ENCODE measurements at places on chromosomes 13 and 19. TPM values are rescaled to one million over a fixed set of nuclear protein-coding genes. Genes with fewer than 3 reads are reported as not detected.

DNA sequence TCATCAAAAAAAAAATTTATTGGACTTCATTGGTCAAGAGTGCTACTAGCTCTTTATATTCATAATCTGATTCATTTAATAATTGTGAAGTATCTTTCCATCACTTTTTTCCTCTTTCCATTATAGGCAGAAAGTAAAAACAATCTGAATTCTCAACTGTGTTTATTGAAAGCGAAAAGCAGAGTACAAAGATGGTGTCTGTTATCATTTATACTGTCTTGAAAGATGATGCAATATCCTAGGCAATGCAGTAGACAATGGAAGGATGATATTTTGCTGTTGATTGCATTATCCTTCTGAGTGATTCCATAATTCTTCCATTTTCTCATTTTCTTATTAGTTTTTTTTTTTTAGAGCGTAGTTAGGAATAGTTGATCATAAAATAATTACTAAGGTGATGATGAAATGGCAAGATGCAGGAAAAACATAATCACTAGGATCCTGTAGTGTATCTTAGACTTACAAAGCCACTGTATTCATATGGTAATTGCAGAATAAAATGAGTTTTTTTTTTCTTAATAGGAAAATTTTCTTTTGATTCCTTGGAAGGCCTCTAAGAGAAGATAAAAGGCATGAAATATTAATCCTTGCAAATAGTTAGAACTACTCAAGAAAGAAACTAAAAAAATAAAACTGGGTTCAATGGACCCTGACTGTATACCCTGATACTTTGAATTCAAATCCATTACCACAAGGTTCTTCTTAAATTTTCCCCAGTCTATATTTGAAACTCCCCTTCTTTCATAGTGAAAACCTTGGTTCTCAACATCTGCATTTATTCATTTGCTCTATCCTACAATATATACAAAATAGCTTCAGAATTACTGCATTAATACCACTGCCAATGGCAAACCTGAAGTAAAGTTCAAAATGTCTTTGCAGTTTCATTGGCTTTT, 11.6 kb downstream of the URI1 start:
- H3K4me3 ChIP-seq: no peak overlapping the region
- H3K36me3 ChIP-seq: no peaks in the 10 kb centered on the region
- DNase-seq: no peak
- no peaks in the 10 kb centered on the region for H3K27me3 ChIP-seq
- no peak overlapping the region for H3K27ac ChIP-seq

DNA sequence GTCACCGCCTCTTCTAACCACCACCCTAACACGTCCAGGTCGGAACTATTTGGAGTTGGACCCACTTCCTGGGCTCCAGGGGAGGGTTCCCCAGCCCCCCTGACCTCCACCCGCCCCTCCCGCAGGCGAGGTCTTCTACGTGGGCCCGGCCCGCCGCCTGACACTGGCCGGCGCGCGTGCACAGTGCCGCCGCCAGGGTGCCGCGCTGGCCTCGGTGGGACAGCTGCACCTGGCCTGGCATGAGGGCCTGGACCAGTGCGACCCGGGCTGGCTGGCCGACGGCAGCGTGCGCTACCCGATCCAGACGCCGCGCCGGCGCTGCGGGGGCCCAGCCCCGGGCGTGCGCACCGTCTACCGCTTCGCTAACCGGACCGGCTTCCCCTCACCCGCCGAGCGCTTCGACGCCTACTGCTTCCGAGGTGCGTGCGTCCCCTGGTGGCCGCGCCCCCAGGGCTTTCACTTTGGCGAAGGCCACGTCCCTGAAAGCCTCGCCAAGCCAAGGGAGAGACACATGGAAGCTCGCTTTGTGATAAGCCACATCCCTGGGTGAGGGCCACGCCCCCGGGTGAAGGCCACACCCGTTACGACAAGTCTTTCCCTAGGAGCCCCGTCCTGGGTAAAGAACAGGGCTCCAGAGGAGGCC, 13.2 kb downstream of the NCAN start:
- H3K4me3 ChIP-seq: peak overlapping the region; percentile 40
- no peaks in the 10 kb centered on the region for H3K36me3 ChIP-seq
- no peaks in the 10 kb centered on the region for H3K27me3 ChIP-seq
- no peak overlapping the region for H3K27ac ChIP-seq
- H3K4me1 ChIP-seq: no peaks in the 10 kb centered on the region
- peak; percentile 85 for DNase-seq

- no peak overlapping the region for H3K4me3 ChIP-seq
- no peak for DNase-seq
- H3K27ac ChIP-seq: no peak overlapping the region
- H3K27me3 ChIP-seq: no peaks in the 10 kb centered on the region
- H3K4me1 ChIP-seq: no peaks in the 10 kb centered on the region
Measured at GRCh38 chr13:97629601-97630272, 195.8 kb downstream of the RAP2A start.

GRCh38 chr13:44868397-44868796, 120.9 kb downstream of the NUFIP1 start:
- H3K4me3 ChIP-seq: no peak overlapping the region
- H3K36me3 ChIP-seq: no peaks in the 10 kb centered on the region
- H3K4me1 ChIP-seq: no peaks in the 10 kb centered on the region
- H3K27me3 ChIP-seq: no peaks in the 10 kb centered on the region

- H3K27ac ChIP-seq: no peak overlapping the region
- no peaks in the 10 kb centered on the region for H3K27me3 ChIP-seq
- H3K36me3 ChIP-seq: no peaks in the 10 kb centered on the region
- H3K4me1 ChIP-seq: peaks cover 8% of the 10 kb centered on the region
- H3K4me3 ChIP-seq: 0 out of 2 replicates have a peak overlapping the region, but pooled peaks have one; percentile 2
- peak; percentile 53 for DNase-seq
Measured at GRCh38 chr13:106619688-106620555, 52.0 kb upstream of the ARGLU1 start.

- H3K27me3 ChIP-seq: no peaks in the 10 kb centered on the region
- H3K4me3 ChIP-seq: peak within 1 kb of the TSS; percentile 92
- peak within 1 kb of the TSS; percentile 63 for H3K27ac ChIP-seq
- H3K4me1 ChIP-seq: peaks cover 7% of the 10 kb centered on the region
Measured at GRCh38 chr19:18683109-18683957, at the start of gene CRTC1. Gene CRTC1, plus strand, starts transcription at chr19:18683680. Its CDS starts 23 bp downstream, at chr19:18683703.

DNA sequence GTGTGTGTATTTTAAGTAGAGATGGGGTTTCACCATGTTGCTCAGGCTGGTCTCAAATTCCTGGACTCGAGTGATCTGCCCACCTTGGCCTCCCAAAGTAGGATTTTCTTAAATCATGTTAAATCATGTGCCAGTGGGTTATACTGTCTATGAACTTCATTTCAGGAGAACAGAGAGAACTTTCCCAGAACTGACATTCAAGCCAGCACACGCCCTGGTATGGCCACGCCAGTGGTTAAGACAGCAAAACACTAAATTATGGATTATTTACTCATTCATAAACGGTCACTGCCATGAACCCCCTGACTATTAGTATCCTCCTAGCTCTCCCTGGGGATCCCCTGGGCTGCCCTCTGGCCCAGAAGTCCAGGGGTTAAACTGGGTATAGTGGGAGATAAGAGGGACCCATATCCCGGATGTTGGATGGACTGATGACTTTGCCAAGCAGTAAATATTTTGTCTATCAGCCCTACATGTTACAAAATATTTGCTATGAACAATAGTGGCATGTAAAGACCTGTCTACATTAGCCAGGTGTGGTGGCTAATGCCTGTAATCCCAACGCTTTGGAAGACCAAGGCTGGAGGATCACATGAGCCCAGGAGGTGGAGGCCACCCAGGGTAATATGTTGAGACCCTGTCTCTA, 16.1 kb upstream of the STRN4 start:
- H3K27ac ChIP-seq: no peak overlapping the region
- no peaks in the 10 kb centered on the region for H3K27me3 ChIP-seq
- H3K36me3 ChIP-seq: no peaks in the 10 kb centered on the region
- no peaks in the 10 kb centered on the region for H3K4me1 ChIP-seq

DNA sequence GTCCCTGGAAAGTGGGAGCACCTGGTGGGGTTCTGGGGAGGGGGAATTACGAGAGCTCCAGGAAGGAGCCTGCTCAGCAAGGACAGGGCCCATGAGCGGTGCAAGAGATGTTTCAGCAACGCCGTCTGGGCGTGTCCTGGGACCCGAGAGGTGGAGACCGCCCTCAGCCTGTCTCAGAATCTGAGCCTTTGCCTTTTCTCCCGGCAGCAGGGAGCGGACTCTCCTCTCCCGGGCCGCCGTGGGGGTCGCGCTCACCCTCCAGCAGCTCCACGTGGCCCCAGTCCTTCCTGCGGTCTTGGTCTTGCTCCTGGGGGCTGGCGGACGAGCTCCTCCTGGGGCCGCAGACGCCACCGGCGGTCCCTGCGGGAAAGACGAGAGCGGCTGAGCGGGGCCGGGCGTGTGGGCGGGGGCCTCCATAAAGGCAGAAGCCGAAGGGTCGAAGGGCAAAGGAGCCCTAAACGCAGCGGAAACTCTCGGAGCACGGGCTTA, 714 bp downstream of the POLRMT start:
- DNase-seq: peak; percentile 75
- H3K36me3 ChIP-seq: no peaks in the 10 kb centered on the region
- peak overlapping the region; percentile 96 for H3K27ac ChIP-seq
- H3K4me3 ChIP-seq: peak overlapping the region; percentile 67
- no peaks in the 10 kb centered on the region for H3K27me3 ChIP-seq

DNA sequence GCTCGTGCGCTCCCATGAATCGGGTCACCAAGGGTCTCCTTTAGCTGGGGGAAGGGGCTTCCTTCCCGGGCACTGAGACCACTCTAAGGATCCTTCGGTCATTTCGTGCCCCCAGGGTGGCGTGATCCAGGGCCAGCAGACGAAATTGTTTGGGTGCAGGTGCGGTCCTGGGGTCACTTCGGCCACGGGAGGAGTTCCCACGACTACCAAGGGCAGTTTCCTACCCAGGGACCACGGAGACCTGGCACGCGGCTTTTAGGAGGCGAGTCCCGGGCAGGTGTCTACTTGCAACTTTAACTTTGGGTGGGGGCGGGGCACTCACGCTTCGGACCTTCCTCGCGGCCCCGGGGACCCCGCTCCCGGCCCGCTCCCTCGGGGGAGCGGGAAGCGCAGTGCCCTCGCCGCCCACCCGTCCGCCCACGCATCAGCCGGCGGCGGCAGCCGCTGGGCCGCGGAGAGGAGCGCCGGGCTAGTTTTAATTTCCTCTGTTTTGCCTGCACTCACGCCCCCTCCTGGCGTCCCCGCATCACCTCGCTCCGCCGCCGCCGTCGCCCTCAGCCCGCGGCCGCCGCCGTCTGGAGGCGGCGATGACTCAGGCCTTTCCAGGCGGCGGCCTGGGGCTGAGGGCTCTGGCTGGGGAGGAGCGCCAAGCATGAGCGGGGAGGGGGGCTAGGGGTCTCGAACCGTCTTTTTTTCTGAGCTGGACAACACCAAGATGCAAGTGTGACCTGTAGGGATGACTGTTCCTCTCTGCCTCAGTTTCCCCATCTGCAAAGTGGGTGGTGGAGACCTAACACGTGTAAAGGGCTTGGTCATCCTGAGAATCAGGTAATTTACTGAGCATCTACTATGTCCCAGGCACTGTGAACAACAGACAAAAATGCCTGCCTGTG, 21.8 kb downstream of the OLFM2 start:
- H3K27ac ChIP-seq: no peak overlapping the region
- DNase-seq: peak; percentile 84
- H3K4me3 ChIP-seq: peak overlapping the region; percentile 46
- no peaks in the 10 kb centered on the region for H3K36me3 ChIP-seq
- H3K27me3 ChIP-seq: no peaks in the 10 kb centered on the region

GRCh38 chr13:28410096-28410495, 84.8 kb downstream of the FLT1 start:
- H3K27ac ChIP-seq: no peak overlapping the region
- H3K36me3 ChIP-seq: no peaks in the 10 kb centered on the region
- DNase-seq: no peak
- H3K4me1 ChIP-seq: no peaks in the 10 kb centered on the region

DNA sequence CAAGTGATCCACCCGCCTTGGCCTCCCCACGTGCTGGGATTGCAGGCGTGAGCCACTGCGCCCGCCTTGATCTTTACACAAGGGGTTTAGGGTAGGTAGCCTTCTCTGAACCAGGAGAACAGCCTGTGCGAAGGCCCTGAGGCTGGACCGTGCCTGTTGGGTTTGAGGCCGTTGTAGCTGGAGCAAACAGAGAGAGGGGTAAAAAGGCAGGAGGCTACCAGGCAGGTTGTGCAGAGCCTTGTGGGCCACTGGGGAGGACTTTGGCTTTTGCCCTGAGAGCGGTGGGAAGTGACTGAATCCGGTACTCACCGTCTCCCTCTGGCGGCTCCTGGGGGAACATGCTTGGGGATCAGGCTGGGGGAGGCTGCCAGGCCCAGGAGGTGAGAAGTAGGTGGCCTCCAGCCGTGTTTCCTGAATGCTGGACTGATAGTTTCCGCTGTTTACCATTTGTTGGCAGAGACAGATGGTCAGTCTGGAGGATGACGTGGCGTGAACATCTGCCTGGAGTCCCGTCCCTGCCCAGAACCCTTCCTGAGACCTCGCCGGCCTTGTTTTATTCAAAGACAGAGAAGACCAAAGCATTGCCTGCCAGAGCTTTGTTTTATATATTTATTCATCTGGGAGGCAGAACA, 24.6 kb downstream of the SPC24 start:
- DNase-seq: peak; percentile 88
- H3K36me3 ChIP-seq: peaks cover 24% of the 10 kb centered on the region
- no peak overlapping the region for H3K4me3 ChIP-seq
- H3K4me1 ChIP-seq: peaks cover 12% of the 10 kb centered on the region
- peak overlapping the region; percentile 25 for H3K27ac ChIP-seq

- H3K36me3 ChIP-seq: no peaks in the 10 kb centered on the region
- H3K4me3 ChIP-seq: no peak within 1 kb of the TSS
- H3K27me3 ChIP-seq: no peaks in the 10 kb centered on the region
- H3K4me1 ChIP-seq: peaks cover 11% of the 10 kb centered on the region
Measured at GRCh38 chr19:4559569-4559968, at the start of gene SEMA6B. Gene SEMA6B, minus strand, starts transcription at chr19:4559684. Its CDS starts 1,227 bp downstream, at chr19:4558457.

DNA sequence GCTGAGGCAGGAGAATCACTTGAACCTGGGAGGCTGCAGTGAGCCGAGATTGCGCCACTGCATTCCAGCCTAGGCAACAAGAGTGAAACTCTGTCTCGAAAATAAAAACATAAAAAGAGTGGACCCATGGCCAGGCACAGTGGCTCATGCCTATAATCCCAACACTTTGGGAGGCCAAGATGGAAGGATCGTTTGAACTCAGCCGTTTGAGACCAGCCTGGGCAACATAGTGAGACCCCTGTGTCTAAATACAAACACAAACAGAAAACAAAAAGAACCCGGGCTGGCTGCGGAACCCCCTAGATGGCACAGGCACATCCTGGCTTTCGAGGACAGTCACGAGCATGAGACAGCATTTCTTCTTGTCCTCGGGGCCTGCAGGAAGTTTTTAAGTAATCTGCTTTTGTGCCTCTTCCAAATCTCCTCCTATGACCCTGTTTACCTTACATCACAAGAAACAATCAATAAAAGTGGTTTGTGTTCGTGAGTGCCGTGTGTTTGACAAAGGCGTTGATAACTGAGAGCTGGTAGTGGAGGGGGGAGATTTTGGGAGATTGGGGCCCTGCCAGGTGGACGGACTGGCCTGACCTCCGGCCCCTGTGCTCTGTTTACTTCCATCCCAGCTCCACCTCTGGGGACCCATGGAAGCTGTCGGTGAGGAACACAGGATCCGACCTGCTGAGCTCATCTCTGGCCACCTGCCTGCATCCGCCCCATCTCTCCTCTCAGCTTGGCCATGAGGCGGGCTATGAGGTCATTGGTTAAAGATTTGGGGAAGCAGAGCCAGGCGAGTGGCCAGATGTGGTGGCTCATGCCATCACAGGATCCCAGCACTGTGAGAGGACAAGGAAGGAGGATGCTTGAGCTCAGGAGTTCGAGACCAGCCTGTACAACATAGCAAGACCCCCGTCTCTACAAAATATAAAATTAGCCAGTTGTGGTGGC, 5.9 kb upstream of the GDF15 start:
- H3K36me3 ChIP-seq: no peaks in the 10 kb centered on the region
- H3K4me3 ChIP-seq: no peak overlapping the region
- peak overlapping the region; percentile 95 for H3K27ac ChIP-seq
- peaks cover 80% of the 10 kb centered on the region for H3K4me1 ChIP-seq

Gene ZNF726
- not detected for total RNA-seq

Gene VSIG10L
- 4.5 TPM for total RNA-seq

Gene B3GNT3
- 2.8 TPM for total RNA-seq

Gene CLIP3
- 1.7 TPM for total RNA-seq

Gene ZNF835
- total RNA-seq: not detected

Gene HIF3A
- 5.4 TPM for total RNA-seq

All from Caco-2 (cell line).